ENCODE measurements at places on chromosomes 4 and X. TPM values are rescaled to one million over a fixed set of nuclear protein-coding genes. Genes with fewer than 3 reads are reported as not detected.
A peak's percentile ranks its signal among the peaks of the same experiment; 100 is the strongest.

TLL1 gene
- polyA plus RNA-seq = 0.59 TPM

STATH gene
- polyA plus RNA-seq = 11.9 TPM

ASB12 gene
- polyA plus RNA-seq = 0.18 TPM

NLGN4X gene
- polyA plus RNA-seq = 1.3 TPM

IL13RA1 gene
- 38.5 TPM for polyA plus RNA-seq

- DNase-seq = no peak
These were observed 186.1 kb upstream of the LNX1 start for GRCh38 chr4:53777244-53777984.

DNA sequence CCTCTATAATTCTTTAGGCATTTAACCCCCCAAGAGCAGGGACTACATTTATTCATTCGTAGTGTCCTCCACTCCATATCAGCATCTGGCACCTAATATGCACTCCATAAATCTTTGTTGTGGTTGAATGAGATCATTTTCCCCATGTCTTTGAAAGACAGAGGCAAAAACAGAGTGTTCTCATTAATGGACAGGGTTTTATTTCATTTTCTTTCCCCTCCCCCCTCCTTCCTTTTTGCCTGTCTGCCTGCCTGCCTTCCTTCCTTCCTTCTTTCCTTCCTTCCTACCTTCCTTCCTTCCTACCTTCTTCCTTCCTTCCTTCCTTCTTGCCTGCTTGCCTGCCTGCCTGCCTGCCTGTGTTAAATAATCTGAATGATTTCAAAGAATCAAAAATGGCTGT lies 83.2 kb downstream of the SHROOM3 start:
- no peak for DNase-seq

- DNase-seq = peak; percentile 2
These were observed 123.1 kb downstream of the BTC start for GRCh38 chr4:74671080-74671698.

GRCh38 chr4:181911420-181911819 lies 331.8 kb upstream of the TENM3 start:
- no peak for DNase-seq

DNA sequence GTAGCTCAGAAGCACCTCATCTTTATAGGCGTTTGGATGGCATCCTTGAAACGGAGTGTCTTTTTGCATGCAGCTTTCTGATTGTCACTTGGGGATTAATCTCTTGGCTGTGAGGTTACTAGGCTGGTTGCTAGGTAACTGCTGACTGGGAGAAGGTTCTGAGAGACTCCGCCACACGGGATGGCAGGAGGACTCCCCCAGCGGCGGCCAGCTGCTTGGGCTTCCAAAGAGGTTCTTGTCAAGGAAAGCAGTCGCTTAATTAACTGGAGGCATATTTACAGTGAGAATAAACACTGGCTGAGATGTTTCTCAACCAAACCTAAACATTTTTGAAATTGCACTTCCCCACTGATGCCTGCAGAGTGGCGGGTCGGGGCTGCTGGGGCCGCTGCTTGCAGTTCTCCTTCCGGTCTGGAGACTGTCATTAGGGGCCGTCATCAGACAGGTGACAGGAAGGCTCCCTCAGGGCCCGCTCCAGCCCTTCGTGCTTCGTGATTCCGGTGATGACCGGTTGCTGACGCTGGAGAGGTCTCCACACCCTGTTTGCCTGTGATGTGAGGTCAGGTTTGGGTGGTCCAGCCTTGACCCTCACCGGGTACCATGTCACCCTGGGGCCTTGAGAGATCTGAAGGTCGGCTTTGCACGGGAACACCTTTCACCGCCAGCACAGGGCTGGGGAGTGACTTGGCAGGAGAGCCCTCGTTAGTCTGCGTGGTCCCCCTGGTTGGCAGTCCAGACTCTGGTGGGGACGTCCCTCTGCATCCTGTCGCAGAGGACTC lies 9.1 kb downstream of the NSG1 start:
- DNase-seq = no peak

DNA sequence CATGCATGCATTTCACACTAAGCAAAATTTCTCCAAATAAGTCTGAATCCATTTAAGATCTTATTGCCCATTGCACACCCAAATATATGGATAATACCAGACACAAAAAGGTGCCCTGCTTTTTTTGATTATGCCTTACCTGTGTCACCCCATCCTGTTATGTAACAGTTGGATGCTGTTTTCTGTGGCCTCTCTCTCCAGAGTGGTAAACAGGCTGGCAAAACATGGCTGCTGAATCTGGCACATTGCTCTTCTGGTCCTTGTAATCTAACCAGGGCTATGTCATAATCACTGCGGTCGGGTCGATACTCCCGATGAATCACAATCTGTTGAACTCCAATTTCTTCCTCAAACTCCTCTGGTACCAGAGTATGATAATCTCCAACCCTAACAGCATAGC lies 70.1 kb downstream of the PRSS12 start:
- no peak for DNase-seq

- DNase-seq = no peak
These were observed 177.5 kb downstream of the ANKRD50 start for GRCh38 chr4:124535003-124535402.

- no peak for DNase-seq
These were observed 75.0 kb downstream of the NBDY start for GRCh38 chrX:56803850-56804681.

Measured in thymus (tissue), 14 donors.